ENCODE measurements at places on chromosomes 2 and 18.

GRCh38 chr2:70431716-70432347, 121.8 kb downstream of the TGFA start:
- no peak for DNase-seq

- DNase-seq, result no peak
Measured at GRCh38 chr2:47751856-47752414, 31.0 kb upstream of the MSH6 start.

GRCh38 chr18:5853253-5853652, 42.1 kb downstream of the TMEM200C start:
- DNase-seq, result no peak

DNA sequence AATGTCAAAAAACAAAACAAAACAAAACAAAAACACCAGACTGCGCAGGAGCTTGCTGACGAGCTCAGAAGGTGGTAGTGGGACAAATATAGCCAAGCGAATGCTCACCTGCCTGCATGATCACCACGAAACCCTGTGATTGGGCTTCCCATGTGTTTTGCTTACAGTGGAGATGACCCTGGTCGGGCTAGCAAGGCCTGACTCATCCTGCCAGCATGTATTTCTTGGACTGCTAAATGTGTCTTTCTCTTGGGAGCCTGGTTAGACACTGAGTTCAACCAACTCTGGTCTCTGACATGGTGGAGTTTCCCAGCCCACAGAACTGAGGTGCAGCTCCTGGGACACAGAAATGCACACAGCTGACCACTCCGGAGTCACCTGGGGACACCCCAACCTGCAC, 30.7 kb upstream of the DUSP2 start:
- no peak for DNase-seq

DNA sequence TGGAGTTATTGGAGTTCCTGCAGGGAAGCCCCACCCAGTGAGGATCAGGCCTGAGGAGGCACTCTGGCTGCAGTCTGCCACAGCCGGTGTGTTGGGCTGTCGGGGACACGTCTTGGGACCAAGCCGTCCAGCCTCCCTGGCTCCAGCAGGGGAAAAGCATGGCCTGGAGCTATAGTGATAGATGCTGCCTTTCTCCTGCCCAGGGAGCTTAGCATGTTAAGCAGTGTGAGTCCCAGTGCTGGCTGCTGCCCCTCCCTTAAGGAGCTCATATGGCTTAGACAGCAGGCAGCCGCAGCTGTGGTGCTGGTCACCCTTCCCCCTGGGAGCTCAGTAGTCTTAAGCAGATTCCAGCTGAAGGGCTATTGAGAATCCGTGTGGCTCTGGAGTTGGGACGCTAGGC, 78.9 kb downstream of the CERS6 start:
- DNase-seq, result no peak

- DNase-seq, result no peak
Measured at GRCh38 chr2:221503965-221504364, 68.1 kb downstream of the EPHA4 start.

- DNase-seq, result no peak
Measured at GRCh38 chr2:16043192-16043591, 102.8 kb downstream of the MYCN start.

GRCh38 chr18:12463191-12463590, 55.5 kb downstream of the PRELID3A start:
- no peak for DNase-seq

GRCh38 chr2:199431746-199432213, 26.0 kb downstream of the SATB2 start:
- no peak for DNase-seq

DNA sequence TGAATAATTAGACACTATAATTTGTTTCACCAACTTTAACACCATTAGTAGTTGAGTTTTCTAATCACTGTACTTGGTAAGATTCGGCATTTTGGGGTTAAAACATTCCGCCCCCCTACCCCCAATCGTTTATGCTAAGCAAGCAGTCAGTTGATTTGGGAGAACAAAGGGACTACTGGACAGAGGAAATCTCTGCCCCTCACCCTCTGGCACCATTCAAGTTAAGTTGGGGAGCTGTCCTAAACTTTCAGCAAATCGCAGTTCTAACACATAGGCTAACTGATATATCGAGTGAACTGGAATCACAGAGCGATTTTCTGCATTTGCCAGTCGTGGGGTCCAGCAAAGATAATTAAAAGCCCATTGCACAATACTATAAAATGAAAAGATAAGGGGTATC, 5.6 kb downstream of the KLF7 start:
- no peak for DNase-seq

GRCh38 chr2:228652366-228652765, 470.9 kb upstream of the SPHKAP start:
- no peak for DNase-seq

- no peak for DNase-seq
Measured at GRCh38 chr2:89825034-89825433, 1133.6 kb downstream of the RPIA start.

- no peak for DNase-seq
Measured at GRCh38 chr2:208502288-208502687, 95.7 kb downstream of the PTH2R start.

DNA sequence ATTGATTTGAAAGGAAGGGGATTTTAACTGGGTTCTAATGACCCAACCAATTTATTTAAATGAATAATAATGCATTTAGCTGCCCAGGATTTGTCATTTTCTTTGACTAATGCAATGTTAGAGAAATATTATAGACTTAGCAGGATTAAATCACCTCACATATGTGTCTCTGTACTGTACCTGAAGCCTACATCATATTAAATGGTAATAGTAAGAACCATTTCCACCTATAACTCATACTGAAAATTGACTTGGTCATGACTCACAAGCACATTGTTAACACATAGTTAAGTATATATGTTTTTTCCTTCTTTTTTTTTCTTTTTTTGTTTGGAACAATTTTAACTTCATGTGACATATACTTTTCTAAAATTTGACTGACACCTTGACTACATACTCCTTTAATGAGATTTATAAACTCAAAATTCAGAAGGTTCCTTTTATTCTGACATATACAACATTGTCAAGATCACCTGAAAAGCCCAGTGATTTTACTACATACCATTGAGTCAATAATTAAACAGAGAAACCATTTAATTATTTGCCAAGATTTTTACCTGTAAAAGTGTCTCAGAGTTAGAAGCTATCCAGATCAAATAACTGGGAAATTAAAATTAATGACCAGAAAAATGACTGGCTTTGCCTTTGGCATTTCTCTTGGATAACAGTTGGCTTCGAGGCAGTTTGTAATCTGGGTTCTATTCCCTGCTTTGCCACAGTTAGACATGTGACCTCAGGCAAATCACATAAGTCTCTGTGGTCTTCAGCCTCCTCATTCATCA, 58.8 kb upstream of the CDC42EP3 start:
- no peak for DNase-seq

GRCh38 chr2:215808996-215809395, 204.4 kb downstream of the MREG start:
- no peak for DNase-seq

DNA sequence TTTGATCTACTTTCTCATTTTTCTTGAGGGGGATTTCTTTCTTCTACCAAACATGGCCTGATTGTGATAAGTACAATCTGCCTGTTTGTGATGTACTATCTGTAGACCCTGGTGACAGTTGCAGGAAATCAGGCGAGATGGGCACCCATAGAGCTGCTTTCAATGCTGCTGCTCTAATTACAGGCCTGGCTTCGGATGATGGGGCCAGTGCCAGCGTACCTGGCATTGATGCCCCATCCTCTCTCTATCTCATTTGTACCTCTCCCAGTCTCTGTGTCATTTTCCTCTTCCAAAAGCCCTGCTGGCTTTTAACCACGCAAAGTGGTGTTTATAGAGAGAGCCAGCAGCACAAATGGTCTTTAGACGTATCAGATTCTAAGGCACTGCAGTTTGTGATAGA, 69.9 kb downstream of the KCTD18 start:
- no peak for DNase-seq

GRCh38 chr18:25164848-25165811, 186.8 kb downstream of the ZNF521 start:
- DNase-seq, result no peak

DNA sequence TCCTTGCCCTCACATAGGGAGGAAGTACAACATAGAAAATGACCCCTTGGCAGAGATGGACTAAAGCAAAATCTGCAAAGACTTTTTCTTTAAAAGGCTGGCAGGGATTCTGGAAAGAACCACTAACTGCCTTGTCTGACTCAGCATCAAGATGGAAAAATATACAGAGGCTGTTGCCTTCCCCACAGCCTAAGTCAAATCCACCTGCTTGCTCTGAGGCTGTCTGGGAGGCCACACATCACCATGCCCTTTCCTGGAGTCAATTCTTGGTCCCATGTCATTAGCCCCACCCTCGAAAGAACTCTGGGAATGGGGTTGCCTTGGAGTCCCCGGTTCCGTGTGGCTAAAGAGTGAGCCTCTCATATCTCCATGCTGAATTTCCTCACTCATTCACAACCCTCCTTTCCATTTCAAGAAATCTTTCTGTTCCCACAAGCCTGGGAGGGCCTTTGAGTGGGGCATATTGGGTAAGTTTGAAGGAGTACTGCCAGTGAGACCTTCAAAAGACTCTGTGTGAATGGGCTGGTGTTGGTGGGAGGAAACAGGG, 39.4 kb downstream of the BMP10 start:
- DNase-seq, result no peak

GRCh38 chr2:157182834-157183396, 74.6 kb upstream of the GALNT5 start:
- DNase-seq, result peak; percentile 63

- DNase-seq, result no peak
Measured at GRCh38 chr2:232876161-232876977, 6.3 kb downstream of the SNORC start.

DNA sequence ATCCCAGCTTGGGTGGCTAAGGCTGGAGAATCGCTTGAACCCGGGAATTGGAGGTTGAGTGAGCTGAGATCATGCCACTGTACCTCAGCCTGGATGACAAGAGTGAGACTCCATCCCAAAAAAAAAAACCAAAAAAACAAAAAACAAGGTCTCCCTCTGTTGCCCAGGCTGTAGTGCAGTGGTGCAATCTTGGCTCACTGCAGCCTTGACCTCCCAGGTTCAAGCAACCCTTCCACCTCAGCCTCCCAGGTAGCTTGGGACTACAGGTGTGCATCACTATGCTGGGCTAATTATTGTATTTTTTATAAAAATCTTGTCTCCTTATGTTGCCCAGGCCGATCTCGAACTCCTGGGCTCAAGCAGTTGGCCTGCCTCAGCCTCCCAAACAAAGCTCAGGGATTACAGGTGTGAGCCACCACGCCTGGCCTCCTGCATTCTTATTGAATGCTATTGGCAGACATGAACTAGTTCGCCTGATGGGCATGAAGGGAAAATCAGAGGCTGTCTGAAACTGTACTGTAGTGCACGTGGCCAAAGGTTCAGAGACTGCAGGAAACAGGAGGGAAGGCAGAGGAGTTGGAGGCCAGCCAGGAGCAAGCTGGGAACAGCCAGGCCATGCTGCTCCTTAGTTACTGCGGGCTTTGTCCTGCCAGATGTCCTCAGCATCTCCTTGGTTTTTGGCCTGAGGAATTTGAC, 16.0 kb upstream of the ASXL2 start:
- no peak for DNase-seq

- no peak for DNase-seq
Measured at GRCh38 chr2:43467891-43468290, 127.9 kb downstream of the THADA start.

DNA sequence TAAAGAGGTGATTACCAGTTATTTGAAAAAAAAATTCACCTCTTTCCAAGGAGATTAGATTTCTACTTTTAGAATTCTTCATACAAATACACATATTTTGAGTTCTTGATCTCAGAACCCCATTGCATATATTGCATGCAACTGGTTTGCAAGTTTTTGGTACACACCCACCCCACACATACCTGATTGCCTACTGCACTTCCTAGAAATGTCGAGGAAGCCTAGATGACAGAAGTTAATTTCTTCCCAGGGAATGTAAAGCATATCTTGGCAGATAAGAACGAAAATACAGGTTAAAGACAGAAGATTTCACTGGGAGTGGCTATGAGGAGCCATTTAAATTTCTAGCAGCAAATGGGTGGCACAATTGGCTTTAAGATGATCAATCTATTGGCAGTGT, 67.1 kb upstream of the IL1R1 start:
- DNase-seq, result no peak

GRCh38 chr18:50696929-50697328, 122.9 kb downstream of the MRO start:
- DNase-seq, result no peak

DNA sequence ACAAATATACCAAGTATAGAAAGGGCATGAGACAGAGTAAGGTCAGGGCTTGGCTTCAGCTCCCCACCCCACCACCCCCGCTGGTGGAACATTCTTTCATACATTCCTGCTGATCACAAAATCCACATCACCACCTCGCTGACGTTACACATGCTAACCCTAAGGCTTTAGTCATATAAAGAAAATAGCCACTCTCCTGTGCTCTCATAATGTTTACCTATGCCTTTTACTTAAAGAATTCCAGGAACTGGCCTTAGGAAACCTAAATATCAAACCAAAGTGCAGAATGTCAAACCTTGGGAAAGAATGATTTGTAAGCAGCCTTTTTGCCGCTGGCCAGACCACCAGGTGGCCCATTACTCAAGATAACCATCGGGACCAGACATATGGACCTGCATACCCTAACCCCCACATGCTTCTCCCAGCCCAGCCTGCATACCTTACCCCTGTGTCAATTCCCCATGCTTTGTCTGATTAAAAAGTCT, 136.3 kb upstream of the SLC39A10 start:
- no peak for DNase-seq

GRCh38 chr2:120939595-120940318, 204.1 kb downstream of the GLI2 start:
- no peak for DNase-seq

- no peak for DNase-seq
Measured at GRCh38 chr2:119575439-119575838, 31.2 kb downstream of the CFAP221 start.

DNA sequence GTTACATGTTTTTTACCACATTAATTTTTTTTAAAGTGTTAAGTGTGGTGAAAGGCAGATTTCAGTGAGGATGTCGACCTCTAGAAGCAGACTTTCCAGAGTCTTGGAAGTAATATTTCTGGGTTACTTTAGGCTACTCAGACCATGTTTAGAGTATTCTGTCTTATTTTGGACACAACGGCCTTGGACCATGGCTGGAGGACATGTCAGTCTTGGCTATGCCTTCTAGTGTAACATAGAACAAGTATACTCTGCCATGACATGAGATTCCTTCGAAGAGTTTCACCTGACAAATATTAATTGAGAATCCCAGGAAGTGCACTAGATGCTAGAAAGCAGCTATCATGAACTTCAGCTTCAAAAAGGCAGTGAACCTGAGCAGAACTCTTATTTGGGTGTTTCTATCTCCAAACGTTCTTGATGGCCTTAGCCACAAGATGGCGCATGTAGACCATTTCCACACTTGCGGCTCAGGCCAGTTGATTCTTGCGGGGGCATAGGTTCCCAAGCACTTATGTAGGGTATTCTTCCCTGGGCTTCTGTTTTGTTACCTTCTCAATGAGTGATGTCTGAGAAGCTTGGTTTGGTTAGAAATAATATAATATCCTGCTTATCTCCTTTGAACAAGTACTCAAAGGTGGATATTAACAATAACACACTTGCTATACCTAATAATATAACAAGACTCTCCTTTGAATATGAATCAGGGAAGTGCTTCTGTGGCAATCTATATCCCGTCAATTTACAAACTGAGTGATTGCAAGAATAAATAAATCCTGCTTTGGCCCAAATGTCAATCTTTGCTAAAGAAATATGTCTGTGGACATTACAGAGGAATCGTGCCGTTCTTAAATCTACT, 62.0 kb downstream of the CACNB4 start:
- DNase-seq, result peak; percentile 76

- no peak for DNase-seq
Measured at GRCh38 chr2:233822781-233823730, 31.3 kb downstream of the HJURP start.

Data from T47D (cell line).